ENCODE measurements at places on chromosomes 2 and 18.

DNA sequence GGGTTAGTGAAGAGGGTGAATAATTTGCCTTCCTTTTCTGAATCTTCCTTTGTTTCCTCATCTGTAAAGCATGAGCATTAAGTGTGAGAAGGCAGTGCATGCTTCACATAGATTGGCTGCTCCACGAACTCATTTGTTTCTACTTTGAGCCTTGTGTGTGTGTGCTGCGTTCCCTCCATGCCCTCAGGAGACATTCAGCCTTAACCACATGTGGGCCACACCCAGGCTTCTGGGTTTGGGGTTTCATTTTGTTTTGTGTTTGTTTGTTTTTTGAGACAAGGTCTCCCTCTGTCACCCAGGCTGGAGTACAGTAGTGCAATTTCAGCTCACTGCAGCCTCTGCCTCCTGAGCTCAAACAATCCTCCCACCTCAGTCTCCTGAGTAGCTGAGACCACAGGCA lies 843.3 kb downstream of the GALR1 start:
- DNase-seq: no peak

DNA sequence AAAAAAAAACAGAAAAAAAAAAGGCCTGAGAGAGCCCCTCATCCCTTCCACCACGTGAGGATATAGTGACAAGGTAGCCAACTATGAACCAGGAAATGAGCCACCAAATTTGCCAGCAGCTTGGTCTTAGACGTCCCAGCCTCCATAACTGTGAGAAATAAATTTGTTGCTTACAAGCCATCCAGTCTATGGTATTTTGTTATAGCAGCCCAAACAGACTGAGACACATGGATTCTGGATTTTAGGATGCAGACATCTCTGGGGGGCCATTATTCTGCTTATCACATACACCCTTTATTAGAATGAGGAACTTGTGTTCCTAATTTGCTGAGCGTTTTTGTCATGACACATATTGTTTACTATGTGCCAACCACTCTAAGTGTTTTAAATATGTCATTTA lies 5.4 kb upstream of the YIPF4 start:
- no peak for DNase-seq

DNA sequence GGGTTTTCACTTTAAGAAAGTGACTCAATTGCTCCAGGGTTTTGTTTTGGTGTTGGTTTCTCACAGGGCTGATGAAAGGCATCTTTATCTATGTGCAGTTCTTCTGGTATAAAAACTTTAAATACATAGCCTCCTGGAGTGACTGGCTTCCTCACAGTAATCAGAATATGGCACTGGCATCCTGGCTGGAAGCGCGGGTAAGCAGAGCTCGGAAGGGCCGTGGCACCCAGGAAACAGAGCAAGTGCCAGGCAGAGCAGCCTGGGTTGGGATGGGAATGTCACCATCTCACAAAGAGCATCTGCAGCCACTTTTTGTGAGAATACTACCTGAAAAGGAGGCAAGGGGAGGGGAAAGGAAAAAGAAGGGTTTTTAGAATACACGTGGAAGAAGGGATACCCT lies 534.7 kb downstream of the PLCL1 start:
- no peak for DNase-seq

DNA sequence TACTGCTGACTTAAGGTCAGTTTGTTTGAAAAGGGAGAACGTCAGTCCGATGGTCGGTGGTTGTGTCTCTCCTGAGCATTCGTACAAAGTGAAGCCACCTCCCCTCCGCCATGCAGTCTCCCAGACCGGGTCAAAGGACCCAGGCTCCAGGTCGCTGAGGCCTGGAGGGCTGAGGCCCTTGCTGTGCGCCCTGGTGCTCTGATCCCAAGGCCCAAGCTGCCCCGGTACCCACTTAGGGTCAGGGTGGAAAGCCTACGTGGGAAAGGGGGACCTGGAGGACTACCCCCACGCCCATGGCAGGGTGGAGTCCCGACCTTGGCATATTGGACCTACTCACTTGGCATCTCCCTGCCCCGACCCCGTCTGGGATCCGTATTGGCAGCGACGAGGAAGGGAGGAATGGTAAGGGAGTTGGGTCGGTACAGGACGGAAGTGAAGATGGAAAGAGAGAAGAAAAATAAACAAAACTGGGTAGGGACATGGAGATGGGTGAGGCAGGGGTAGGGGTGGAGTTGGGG lies 8.0 kb upstream of the SIX3 start:
- no peak for DNase-seq

DNA sequence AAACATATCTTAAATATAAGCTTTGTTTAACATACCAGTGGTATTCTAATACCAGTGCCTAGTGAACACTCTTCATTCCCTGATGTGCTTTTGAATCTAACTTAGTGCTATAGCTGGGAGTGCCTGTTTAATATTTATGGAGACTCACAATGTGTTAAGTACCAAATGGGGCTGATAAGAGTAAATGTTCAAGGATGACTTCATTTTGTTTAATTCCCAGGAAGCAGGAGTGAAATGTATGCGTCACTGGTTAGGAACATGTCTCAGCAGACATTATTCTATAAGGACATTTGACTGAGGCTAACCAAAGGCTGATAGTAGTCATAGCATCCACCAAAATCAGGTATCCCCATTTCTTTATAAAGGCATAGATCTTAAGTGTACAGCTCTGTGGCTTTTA lies 31.7 kb upstream of the LINC00305 start:
- DNase-seq: no peak

- no peak for DNase-seq
These were observed 23.7 kb upstream of the ACKR3 start for GRCh38 chr2:236545814-236546480.

- no peak for DNase-seq
These were observed 52.5 kb upstream of the CCDC150 start for GRCh38 chr2:196587056-196587455.

DNA sequence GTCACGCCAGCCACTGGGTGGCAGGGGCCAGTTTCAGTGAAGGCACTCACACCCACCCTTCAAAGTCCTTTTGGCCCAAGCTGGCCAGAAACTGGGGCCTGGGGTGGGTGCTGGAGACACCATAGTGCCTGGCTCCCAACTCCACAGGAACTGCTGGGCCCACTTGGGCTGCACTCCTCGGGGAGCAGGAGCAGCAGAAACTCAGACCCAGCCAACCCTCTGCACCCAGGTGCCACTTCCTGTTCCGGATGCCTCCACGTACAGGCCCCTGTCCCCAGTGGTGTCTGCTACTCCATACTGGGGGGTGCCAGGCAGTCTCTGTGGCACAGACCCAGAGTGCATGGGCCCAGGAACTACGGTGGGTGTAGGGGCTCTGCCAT lies 42.5 kb upstream of the ZNF519 start:
- DNase-seq: no peak

DNA sequence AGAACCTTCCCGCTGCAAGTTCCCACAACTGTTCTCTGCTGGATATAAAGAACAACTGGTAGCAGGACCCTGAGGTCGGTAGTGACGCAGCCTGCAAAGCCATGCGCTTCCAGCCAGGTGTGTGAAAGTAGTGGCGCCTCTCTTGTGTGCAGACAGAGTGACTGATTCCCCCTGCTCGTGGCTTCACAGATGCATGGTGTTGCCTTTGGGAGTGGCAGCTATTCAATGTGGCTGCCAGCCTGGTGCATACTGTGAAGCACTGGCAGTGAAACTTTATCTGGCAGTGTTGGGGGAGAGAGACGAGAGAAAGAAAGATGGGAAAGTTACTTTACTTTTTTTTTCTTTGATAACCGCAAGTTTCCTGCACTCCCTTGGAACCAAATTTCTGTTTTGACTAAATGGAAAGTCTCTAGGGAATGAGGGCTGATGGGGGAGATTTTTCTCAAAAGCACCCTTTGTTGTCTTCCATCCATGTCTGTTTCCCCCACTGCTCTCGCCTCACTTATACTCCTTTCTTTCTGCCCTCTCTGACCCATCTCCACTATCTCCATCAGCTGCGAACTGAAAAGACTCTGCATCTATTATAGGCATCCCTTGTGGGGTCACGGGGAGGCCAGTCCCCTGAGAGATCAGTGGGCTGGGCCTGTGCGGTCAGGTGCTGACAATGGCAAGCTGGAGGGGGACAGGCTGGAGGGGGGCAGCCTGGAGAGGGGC lies 90.0 kb upstream of the TNP1 start:
- DNase-seq: no peak

DNA sequence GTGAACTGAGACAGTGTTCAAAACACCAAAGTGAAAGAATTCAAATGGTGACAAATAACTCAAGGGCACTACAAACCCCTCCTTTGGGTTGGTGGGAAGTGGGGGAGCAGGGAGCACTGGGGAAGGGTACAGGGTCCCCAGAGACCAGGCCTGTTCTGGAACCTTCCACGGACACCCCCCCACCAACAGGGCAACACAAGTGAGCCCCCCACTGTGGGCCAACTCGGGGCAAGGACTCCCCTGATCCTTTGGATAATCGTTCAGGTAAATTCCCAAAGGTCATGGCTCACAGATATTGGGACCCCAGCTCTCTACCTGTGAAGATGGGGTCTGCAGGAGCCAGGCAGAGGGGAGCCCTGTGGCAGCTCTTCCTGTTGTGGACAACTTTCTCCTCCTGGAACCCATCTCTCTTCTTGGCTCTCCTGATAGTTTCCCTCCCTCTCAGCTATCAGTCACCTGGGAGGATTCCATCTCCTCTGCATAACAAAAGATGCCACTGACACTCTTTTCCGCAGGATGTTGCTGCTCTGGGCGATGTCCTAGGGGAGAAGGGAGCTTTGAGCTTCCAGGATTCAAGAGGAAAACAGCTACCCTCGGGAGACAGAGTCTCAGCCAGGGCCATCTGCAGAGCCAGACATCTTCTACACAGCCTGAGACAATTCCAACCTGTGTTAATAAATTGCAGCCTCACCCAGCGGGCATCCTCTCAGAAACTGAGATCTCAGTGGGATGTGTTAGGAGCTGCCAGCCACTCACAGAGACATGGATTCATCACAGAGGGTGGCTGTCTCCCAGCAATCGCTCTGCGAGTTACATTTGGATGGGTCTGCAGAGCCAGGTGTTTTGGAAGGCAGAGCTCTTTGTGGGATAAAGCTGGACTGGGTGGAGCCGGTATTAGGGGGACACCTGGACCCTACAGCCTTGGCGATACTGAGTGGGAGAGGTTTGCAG lies 35.4 kb downstream of the MBP start:
- no peak for DNase-seq

DNA sequence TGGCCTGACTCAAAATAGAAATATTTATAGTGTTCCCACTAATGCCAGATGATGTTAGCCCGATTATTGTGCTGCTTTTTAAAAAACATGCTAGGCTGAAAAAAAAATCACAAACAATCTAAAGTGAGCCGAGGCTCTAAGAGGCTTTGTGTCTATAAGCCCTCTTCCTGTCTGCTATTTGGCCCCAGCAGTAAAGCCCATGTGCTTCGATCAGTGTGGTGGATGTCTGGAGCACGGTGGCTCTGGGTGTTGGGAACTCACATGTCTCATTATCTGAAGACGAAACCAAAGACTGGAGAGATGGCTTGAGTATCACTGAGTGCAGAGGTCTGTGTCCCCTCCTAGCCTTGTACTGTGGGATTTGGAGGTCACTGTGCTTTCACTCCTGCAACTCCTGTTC lies 55.1 kb downstream of the INO80C start:
- DNase-seq: no peak

GRCh38 chr18:13796515-13796914 lies 27.4 kb upstream of the MC5R start:
- DNase-seq: no peak

GRCh38 chr2:42183775-42184174 lies 14.6 kb downstream of the EML4 start:
- DNase-seq: no peak

- no peak for DNase-seq
These were observed 51.2 kb downstream of the MYO3B start for GRCh38 chr2:170229125-170229524.

DNA sequence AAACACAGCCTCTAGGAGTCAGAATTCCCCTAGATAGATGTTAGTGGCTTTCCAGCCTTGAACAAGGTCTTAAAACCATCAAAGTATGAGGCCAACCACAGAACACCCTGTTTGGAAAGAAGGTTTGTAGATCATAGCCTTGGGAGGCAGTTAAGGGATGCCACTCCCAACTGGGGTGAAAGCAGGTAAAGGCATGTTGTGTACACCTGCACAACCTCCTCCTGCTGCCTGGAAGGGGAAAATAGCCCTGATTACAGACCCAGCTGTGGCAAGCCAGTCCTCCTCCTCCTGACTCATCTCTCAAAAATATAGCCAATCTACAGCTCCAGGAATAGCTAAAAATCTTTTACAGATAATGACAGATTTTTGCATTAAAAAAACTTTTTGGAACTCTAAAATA lies 108.1 kb downstream of the RBM43 start:
- DNase-seq: no peak

GRCh38 chr18:71809711-71810110 lies 734.4 kb downstream of the CBLN2 start:
- DNase-seq: no peak

DNA sequence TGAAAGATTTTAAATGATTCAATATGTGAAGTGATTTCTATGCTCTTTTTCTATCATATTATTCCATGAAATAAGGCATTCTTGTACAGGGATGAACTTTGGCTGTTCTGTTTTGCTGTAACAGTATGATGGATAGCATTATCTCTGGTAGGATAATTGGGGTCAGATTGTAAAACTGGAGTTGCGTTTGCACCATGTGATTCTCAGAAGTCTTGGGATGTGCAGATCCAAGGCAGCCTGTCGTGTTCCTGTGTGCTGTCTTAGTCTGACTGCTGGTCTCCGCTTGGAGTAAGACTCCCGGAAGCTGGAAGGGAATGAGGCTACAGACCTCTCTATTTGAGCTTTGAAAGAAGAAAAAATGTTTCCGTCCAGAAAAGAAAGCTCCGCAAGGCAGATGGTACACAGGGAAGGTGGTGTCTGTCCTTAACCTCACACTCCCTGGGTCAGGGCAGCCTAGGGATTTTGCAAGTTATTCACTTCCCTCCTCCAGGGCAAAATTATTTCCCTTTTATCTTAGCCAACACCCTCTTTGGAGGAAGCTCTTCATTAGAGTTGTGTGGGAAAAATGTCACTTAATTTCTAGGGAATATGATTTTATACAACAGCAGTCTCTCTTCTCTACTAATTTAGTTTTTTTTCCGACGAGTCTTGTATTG lies 250.6 kb downstream of the PTPRM start:
- no peak for DNase-seq

GRCh38 chr2:205730191-205730590 lies 47.9 kb downstream of the NRP2 start:
- DNase-seq: no peak

- DNase-seq: no peak
These were observed 82.3 kb downstream of the FAM117B start for GRCh38 chr2:202716953-202717597.

DNA sequence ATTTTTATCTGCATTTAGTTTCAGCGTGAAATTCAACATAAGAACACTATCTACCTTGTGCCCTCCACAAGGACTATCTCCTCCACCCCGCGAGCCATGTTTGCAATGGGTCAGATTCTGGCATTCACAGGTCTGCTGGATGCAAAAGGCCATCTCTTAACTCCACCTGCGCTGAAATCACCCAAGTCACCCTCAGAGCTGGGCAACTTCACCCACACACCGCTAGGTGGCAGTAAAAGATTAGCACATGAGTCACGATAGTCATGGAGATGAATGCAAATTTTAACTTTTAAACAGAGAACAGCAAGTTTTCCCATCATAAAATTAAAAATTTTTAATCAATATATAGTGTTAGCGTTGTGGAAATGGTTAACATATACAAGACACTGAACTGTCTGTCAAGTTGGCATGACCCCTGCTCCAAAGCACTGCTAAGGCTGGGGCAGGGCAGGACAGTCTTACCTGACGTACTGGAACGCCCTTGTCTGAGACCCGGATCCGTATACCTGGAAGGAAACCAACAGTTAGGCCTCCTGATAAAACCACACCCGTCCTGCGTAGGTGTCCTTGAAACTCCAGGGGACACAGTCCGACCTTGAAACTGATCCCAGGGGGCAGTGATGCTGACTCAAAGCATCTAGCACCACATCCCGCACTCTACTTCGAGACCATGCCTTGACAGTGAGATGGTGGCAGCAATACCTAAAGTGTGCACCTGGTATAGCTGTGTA lies 89.6 kb downstream of the UXS1 start:
- DNase-seq: peak; percentile 73

All from OCI-M1 (cell line).